ENCODE measurements at places on chromosomes 1 and 21.

- no peak for DNase-seq
These were observed 77.0 kb downstream of the RWDD3 start for GRCh38 chr1:95311014-95311413.

- no peak for DNase-seq
These were observed 1.9 kb upstream of the GBP4 start for GRCh38 chr1:89200663-89201062.

DNA sequence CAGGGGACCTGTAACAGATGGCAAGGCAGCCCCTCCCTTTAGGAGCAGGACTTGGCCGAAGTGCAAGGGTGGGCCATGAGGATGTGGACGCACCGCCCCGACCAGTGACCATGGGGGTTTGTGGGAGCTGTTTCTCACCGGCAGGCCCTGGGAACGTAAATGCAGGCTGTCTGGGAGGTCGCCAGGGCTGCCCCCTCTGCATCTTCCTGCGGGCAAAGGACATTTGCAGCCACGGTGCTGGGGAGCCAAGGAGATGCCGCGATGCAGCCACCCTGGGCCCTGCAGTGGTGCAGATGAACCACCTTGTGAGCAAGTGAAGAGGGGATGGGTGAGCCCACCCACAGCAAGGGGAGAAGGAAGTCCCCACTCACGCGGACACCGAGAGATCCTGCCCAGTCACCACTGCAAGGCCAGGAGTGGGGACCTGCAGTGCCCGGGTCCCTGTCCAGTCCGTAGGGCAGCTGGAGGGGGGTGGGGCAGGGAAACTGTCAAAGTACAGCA lies 121.1 kb downstream of the SIK1 start:
- no peak for DNase-seq

DNA sequence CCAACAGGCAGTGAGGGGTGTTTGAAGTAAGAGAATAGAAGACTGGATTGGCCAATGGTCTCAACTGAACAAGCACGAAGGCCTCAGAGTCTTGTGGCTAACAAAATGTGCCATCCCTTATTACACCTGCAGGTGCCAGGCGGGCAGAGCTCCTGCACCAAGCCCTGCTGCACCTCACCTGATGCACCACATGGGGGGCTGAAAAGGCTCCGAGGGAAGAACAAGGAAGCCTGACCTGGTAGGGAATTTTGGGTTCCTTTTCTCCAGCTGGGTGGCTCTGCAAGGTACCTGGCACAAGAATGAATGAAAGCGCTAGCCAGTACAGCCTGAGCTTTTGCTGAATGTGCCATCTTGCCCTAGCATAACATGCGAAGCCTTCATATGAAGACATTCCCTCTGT lies 9.7 kb downstream of the HSD3B1 start:
- no peak for DNase-seq

- no peak for DNase-seq
These were observed 3.0 kb upstream of the PDC start for GRCh38 chr1:186463926-186464325.

DNA sequence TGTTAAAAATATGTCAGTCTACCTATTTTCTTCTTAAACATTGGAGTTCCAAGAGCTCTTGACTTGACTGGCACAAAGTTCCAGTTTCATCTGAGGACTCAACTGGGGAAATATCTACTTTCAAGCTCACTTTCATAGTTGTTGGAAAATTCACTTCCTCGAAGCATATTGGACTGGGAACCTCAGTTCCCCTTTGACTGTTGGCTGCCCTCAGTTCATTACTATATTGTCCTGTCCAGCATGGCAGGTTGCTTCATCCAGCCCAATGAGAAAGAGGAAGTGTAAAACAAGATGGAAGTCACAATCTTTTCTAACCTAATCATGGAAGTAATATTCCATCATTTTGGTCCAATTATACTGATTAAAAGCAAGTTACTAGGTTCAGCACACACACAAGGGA lies 54.3 kb downstream of the ZNF697 start:
- no peak for DNase-seq

- no peak for DNase-seq
These were observed 484.1 kb upstream of the NFIA start for GRCh38 chr1:60598041-60598910.

GRCh38 chr1:168391851-168392681 lies 111.4 kb downstream of the TBX19 start:
- no peak for DNase-seq

- no peak for DNase-seq
These were observed 25.6 kb upstream of the ENO1 start for GRCh38 chr1:8903908-8904650.

GRCh38 chr1:170377440-170377839 lies 154.5 kb upstream of the GORAB start:
- no peak for DNase-seq

DNA sequence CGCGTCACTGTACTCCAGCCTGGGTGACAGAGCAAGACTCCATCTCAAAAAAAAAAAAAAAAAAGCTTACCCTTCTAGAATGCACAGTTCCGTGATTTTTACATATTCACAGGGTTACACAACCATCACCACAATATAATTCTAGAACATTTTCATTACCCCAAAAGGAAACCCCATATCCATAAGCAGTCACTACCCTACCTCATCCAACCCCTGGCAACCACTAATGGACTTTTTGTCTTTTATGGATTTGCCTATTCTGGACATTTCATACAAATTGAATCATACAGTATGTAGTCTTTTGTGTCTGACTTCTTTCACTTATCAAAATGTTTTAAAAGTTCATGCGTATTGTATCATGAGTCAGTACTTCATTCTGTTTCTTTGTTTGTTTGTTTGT lies 22.8 kb downstream of the SYF2 start:
- no peak for DNase-seq

DNA sequence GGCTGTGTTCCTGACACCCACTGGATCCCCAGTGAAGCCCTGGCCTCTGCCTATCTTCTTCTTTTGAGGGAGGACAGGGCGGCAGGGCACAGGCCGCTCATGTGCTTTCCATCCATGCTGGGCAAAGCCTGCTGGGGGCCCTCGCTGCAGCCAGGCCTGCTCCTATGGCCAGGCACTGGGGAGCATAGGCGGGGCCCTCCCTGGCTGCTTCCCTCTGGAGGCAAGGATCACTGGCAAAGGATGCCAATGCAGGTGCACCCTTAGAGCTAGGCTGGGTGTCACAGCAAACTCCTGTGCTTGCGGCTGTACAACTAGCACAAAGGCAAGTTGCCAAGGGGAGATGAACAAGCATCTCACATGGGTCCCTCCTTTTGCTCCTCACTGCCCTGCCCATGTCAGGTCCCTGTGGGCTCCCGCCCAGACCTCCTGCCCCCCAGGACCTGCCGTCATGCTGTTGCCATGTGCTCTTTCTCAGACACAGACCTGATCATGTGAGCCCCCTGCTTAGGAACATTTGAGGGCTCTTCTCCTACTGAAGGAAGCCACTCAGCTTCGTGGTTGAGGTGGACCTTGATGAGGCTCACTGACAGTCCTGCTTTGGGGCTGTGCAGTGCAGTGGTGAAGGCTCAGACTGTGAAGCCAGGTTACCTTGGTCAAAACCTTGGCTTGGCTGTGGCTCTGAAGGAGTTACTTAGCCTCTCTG lies 393.6 kb downstream of the PTPRU start:
- DNase-seq = peak; percentile 4

- DNase-seq = no peak
These were observed 10.2 kb upstream of the CDC42BPA start for GRCh38 chr1:227328405-227329019.
